Suprapubic skin (tissue), 4 donors: ENCODE measurements at places on chromosomes 5 and 9. TPM values are rescaled to one million over a fixed set of nuclear protein-coding genes. Genes with fewer than 3 reads are reported as not detected.

GRCh38 chr5:107063511-107063910, 607.2 kb downstream of the EFNA5 start:
- no peaks in the 10 kb centered on the region for H3K36me3 ChIP-seq
- H3K27me3 ChIP-seq = no peaks in the 10 kb centered on the region
- no peaks in the 10 kb centered on the region for H3K4me1 ChIP-seq
- no peak overlapping the region for H3K27ac ChIP-seq
- no peak for DNase-seq

S100Z gene
- not detected for total RNA-seq

FGFR4 gene
- total RNA-seq = 1.8 TPM

- H3K4me3 ChIP-seq = no peak overlapping the region
- H3K4me1 ChIP-seq = peaks cover 47% of the 10 kb centered on the region
- no peak for DNase-seq
- peak overlapping the region; percentile 86 for H3K27ac ChIP-seq
- no peaks in the 10 kb centered on the region for H3K36me3 ChIP-seq
These were observed 2.7 kb upstream of the PDGFRB start for GRCh38 chr5:150158170-150158949.

SLC36A2 gene
- total RNA-seq = not detected

DNA sequence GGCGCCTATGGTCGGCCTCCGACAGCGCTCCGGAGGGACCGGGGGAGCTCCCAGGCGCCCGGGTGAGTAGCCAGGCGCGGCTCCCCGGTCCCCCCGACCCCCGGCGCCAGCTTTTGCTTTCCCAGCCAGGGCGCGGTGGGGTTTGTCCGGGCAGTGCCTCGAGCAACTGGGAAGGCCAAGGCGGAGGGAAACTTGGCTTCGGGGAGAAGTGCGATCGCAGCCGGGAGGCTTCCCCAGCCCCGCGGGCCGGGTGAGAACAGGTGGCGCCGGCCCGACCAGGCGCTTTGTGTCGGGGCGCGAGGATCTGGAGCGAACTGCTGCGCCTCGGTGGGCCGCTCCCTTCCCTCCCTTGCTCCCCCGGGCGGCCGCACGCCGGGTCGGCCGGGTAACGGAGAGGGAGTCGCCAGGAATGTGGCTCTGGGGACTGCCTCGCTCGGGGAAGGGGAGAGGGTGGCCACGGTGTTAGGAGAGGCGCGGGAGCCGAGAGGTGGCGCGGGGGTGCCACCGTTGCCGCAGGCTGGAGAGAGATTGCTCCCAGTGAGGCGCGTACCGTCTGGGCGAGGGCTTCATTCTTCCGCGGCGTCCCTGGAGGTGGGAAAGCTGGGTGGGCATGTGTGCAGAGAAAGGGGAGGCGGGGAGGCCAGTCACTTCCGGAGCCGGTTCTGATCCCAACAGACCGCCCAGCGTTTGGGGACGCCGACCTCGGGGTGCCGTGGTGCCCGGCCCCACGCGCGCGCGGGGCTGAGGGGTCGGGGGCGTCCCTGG, 561 bp downstream of the DAPK1 start:
- H3K27ac ChIP-seq = peak overlapping the region; percentile 72
- no peak for DNase-seq
- H3K4me3 ChIP-seq = peak overlapping the region; percentile 59
- H3K27me3 ChIP-seq = peaks cover 8% of the 10 kb centered on the region
- H3K36me3 ChIP-seq = no peaks in the 10 kb centered on the region

SHROOM1 gene
- 2.1 TPM for total RNA-seq

DNA sequence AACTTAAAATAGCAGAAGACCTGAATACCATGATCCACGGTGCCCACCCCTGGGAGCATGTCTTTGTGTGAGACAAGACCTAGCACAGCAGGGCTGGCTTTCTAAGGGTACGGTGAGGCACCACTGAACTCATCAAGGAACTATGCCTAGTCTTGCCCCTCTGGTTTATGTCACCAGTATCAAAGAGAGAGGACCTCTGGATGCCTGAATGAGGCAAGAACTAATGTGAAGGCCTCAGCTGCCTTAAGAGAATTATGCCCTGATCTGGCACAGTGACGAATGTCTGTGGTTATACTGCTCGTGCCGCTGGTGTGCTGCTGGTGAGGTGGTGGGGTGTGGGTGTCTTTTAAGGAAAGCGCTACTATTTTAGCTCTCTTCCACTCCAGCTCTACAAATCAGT, 23.0 kb downstream of the NREP start:
- no peak overlapping the region for H3K27ac ChIP-seq
- H3K36me3 ChIP-seq = peaks cover 6% of the 10 kb centered on the region
- no peak overlapping the region for H3K4me3 ChIP-seq
- DNase-seq = no peak
- H3K27me3 ChIP-seq = no peaks in the 10 kb centered on the region

GRCh38 chr5:115460472-115460871, 84.1 kb downstream of the FEM1C start:
- no peaks in the 10 kb centered on the region for H3K36me3 ChIP-seq
- H3K27ac ChIP-seq = peak overlapping the region; percentile 27
- no peaks in the 10 kb centered on the region for H3K27me3 ChIP-seq
- DNase-seq = no peak
- no peak overlapping the region for H3K4me3 ChIP-seq
- H3K4me1 ChIP-seq = peaks cover 32% of the 10 kb centered on the region

DNA sequence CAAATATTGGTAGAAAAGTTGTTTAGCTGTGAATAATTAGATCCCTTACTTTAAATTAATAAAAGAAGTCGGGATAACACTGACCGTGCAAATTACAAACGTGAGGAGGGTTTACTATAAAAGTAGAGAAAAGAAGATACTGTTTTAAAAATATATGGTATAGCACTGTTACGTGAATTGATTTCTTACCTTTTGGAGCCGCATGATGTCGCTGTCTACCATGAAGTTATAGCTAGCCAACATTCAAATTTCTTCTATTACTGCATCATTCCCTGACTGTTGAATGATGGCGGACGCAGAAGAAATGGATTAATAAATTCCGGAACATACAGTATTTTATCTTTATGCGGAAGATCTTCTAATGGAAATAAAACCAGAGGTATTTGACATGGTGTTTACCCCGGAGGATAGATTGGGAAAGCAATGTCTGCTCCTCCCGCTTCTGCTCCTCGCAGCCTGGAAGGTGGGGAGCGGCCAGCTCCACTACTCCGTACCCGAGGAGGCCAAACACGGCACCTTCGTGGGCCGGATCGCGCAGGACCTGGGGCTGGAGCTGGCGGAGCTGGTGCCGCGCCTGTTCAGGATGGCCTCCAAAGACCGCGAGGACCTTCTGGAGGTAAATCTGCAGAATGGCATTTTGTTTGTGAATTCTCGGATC, at the start of gene PCDHA6:
Gene PCDHA6 (plus strand): TSS at position 257 of the 658 bp plus-strand sequence. CDS start 132 bp downstream, at position 389.
- no peaks in the 10 kb centered on the region for H3K4me1 ChIP-seq
- peaks cover 9% of the 10 kb centered on the region for H3K27me3 ChIP-seq
- H3K27ac ChIP-seq = no peak within 1 kb of the TSS
- H3K36me3 ChIP-seq = no peaks in the 10 kb centered on the region
- peak within 1 kb of the TSS; percentile 6 for H3K4me3 ChIP-seq

DNA sequence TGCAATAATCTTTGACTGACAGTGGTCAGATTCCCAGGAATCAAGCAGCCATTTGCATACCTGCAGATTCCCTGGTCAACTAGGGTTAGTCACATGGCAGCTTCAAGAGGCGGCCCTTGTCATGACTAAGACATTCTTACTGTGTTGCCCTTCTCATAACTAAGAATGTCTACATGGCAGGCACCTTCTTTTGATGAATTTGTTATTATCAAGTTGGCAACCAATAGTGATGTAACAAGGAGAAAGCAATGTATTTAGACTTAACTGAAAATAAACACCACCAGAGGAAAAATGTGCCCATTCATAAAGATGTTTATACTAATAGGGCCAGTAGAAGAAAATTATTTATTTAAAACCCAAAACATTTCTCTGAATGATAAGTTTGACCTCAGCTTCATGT, 215.6 kb downstream of the TLE1 start:
- H3K27ac ChIP-seq = no peak overlapping the region
- H3K4me3 ChIP-seq = no peak overlapping the region
- H3K27me3 ChIP-seq = no peaks in the 10 kb centered on the region
- DNase-seq = no peak
- H3K4me1 ChIP-seq = no peaks in the 10 kb centered on the region
- H3K36me3 ChIP-seq = no peaks in the 10 kb centered on the region

ZNF189 gene
- 6.1 TPM for total RNA-seq

GRCh38 chr5:150809363-150809762, 30.8 kb downstream of the SMIM3 start:
- DNase-seq = no peak
- no peaks in the 10 kb centered on the region for H3K36me3 ChIP-seq
- H3K4me3 ChIP-seq = no peak overlapping the region
- H3K27me3 ChIP-seq = no peaks in the 10 kb centered on the region

GRCh38 chr5:3104429-3105060, 353.1 kb upstream of the IRX2 start:
- H3K36me3 ChIP-seq = no peaks in the 10 kb centered on the region
- H3K4me3 ChIP-seq = no peak overlapping the region
- no peak for DNase-seq

- no peak for DNase-seq
- no peak overlapping the region for H3K27ac ChIP-seq
- no peaks in the 10 kb centered on the region for H3K27me3 ChIP-seq
- no peaks in the 10 kb centered on the region for H3K36me3 ChIP-seq
These were observed 162.7 kb upstream of the MRPS30 start for GRCh38 chr5:44646016-44646415.

DNA sequence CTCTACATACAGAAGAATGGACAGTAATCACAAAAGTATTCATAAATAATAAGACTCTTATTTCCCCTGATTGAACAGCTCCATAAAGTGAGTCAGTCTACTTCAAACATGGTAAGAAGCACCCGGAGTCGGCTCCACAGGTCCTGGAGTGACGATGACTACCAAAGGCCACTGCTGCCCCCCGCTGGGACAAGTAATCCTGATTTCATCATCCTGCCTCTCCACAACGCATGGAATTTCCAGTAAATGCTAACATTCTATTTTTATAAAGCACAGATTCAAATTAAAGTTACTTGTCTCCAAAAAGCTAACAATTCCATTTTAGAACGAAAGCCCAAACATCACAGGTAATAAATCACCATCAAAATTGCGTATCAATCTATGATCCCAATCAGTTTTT, 16.2 kb downstream of the ATPSCKMT start:
- DNase-seq = no peak
- no peak overlapping the region for H3K27ac ChIP-seq
- no peaks in the 10 kb centered on the region for H3K4me1 ChIP-seq
- no peak overlapping the region for H3K4me3 ChIP-seq
- H3K27me3 ChIP-seq = no peaks in the 10 kb centered on the region
- peaks cover 18% of the 10 kb centered on the region for H3K36me3 ChIP-seq

DNA sequence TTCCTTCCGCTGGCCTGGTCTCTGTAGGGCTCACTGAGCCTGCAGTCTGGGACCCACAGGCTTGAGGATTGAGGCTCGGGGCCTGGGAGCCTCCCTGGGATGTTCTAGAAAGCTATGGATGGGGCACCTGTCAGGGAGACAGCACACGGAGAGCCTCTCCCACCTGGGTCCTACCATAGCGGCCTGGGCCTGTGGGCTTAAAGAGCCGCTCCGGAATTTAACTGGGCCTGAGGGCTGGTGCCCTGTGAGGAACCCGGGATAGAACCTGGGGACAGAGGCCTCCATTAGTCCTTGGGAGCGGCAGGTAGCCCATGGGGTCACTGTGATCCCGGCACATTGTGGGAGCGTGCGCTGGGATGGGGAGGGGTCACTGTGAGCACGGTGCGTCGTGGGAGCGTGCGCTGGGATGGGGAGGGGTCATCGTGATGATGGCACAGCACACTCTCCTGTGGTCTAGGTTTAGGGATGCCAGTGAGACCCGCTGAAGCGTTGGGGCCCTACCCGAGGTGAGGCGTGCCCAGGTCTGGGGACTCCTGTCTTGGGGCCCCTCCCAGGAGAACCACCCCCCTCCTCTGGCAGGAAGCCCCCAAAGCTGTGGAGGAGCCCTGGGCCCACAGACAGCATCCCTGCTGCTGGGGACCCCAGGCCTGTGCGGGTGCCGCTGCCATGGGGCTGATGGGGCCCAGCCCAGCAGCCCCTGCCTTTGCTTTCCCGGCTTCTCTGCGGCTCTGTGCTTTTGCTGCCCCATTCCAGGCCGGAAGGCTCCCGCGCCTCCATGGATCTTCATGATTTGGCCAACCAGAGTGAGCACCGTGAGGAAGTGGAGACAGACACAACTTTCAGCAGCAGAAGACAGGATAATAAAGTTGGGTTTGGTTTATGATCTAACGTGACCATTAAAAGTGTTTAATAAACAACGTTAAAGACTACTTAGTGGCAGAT, 3.4 kb upstream of the CEP72 start:
- H3K36me3 ChIP-seq = no peaks in the 10 kb centered on the region
- H3K4me1 ChIP-seq = peaks cover 14% of the 10 kb centered on the region
- H3K27me3 ChIP-seq = peaks cover 6% of the 10 kb centered on the region
- H3K4me3 ChIP-seq = no peak overlapping the region
- H3K27ac ChIP-seq = no peak overlapping the region

GRCh38 chr5:56339732-56340131, 106.6 kb upstream of the ANKRD55 start:
- no peak overlapping the region for H3K4me3 ChIP-seq
- DNase-seq = no peak
- H3K27ac ChIP-seq = no peak overlapping the region
- H3K36me3 ChIP-seq = no peaks in the 10 kb centered on the region
- H3K27me3 ChIP-seq = no peaks in the 10 kb centered on the region

DNA sequence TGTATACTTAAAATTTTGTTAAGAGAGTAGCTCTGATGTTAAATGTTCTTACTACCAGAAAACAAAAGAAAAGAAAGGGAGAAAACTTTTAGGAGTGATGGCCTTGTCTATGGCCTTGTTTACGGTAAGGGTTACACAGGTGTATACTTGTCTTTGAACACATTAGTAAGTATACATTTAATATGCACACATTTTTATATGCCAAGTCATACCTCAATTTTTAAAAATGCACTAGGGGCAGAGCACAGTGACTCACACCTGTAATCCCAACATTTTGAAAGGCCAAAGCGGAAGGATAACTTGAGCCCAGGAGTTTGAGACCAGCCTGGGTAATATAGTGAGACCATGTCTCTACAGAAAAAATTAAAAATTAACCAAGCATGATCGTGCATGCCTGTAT, 166.7 kb upstream of the SNX2 start:
- H3K36me3 ChIP-seq = no peaks in the 10 kb centered on the region
- H3K4me3 ChIP-seq = no peak overlapping the region
- H3K27me3 ChIP-seq = no peaks in the 10 kb centered on the region
- DNase-seq = no peak
- H3K27ac ChIP-seq = no peak overlapping the region
- no peaks in the 10 kb centered on the region for H3K4me1 ChIP-seq

IFNA13 gene
- total RNA-seq = not detected

DNA sequence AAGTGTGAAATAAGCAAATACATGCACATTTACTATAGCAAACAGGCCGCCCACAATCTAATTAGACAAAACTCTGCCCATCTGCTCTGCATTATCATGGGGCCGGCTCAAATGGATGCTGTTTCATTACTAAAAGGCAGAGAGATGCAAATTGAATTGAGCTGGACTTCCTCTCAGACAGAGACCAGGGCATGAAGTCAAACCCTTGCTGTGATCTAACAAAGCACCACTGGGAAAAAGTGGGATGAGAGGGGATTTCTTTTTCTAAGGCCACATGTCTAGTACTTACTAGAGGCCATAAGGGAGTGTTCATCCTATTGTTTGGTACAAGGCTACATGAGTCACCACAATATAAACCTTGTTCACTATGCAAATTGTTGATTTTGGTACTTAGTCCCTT, 614.7 kb downstream of the ISL1 start:
- H3K36me3 ChIP-seq = no peaks in the 10 kb centered on the region
- H3K4me3 ChIP-seq = no peak overlapping the region
- no peaks in the 10 kb centered on the region for H3K4me1 ChIP-seq
- no peaks in the 10 kb centered on the region for H3K27me3 ChIP-seq
- H3K27ac ChIP-seq = no peak overlapping the region
- DNase-seq = no peak

MSX2 gene
- 23.1 TPM for total RNA-seq

GRCh38 chr9:109100543-109101201, 19.1 kb downstream of the TMEM245 start:
- no peaks in the 10 kb centered on the region for H3K36me3 ChIP-seq
- H3K4me1 ChIP-seq = peaks cover 63% of the 10 kb centered on the region
- DNase-seq = no peak
